Stimulated activated CD4-positive, alpha-beta T cell treated with anti-CD3 and anti-CD28 coated beads, Interleukin-12 subunit alpha, Interleukin-12 subunit beta, amount 100 ng/mL, for 24 hours (primary cell): ENCODE measurements at places on chromosomes 1 and 21.

- DNase-seq, result no peak
These were observed 22.2 kb upstream of the CDCA8 start for GRCh38 chr1:37670133-37670532.

- DNase-seq, result no peak
These were observed 26.3 kb upstream of the CYP4B1 start for GRCh38 chr1:46772571-46772970.

DNA sequence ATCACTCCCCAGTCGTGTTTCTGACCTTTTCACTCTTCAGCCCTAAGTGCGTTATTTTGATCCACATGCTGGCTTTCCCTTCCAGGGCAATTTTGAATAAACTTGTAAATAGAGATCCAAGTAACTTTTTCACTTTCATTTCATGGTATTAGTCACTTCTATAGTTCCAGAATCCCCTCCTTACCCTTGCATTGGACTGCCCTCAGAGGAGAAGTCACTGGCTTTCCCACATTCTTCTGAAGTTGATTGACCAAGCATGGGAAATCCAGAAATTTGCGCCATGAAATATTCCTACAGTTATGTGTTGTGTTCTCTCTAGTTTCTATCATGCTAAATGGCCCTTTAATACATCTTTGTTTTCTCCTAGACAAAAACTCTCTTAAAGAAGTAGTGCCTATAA lies 177.3 kb upstream of the GORAB start:
- DNase-seq, result no peak

- no peak for DNase-seq
These were observed 73.1 kb downstream of the GPR88 start for GRCh38 chr1:100611086-100611485.

DNA sequence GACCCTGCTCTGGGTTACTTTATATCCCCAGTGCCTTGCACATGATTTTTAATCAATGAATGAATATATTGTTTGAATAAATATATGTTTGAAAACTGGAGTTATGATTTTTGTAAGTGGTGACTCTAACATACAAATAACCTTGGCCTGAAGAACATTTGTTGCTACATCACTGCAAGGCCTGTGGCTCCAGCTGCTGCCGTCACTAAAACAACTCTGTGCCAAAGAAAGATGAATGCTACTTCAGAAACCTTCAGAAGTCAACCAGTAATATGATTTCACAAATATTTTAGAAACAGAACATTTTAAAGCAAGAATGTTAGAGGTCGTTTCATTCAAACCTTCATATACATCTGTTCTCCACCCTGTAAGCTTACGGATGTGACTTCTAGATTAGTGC lies 60.6 kb upstream of the SEC16B start:
- DNase-seq, result no peak

GRCh38 chr1:14590411-14591180 lies 7.9 kb upstream of the KAZN start:
- no peak for DNase-seq
